ENCODE measurements at places on chromosomes 12 and 14. TPM values are rescaled to one million over a fixed set of nuclear protein-coding genes. Genes with fewer than 3 reads are reported as not detected.
A peak's percentile ranks its signal among the peaks of the same experiment; 100 is the strongest.

- no peak for DNase-seq
These were observed 6.4 kb upstream of the A2M start for GRCh38 chr12:9122091-9122609.

- DNase-seq: no peak
These were observed 1089.7 kb downstream of the TRHDE start for GRCh38 chr12:73361864-73362230.

DNA sequence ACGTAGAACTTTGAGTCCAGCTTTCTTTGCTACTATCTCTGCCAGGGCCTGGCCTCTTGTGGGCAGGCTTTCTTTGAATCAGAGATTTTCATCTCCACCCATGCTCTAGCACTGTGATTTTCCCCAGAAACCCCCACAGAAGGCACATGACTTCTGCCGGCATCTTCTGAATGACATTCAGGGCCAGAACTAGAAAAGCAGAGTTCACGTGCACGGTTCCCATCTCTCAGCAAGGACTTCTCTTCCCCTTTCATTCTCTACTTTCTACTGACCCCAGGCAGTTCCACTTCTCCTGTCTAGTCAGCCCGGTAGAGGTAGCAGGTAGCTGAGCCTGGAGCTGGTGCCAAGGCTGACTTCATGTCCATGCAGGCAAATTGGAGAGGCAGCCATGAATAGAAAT lies 26.9 kb downstream of the BATF start:
- no peak for DNase-seq

The FAM181A gene
- not detected for polyA plus RNA-seq

The ST8SIA1 gene
- 6.6 TPM for polyA plus RNA-seq

- DNase-seq: no peak
These were observed 2.8 kb downstream of the CAND1 start for GRCh38 chr12:67271976-67272375.

The PDE3A gene
- polyA plus RNA-seq: 28.8 TPM

The RBP5 gene
- polyA plus RNA-seq: 55.5 TPM

- no peak for DNase-seq
These were observed 1.6 kb downstream of the GSG1 start for GRCh38 chr12:13101821-13102375.

DNA sequence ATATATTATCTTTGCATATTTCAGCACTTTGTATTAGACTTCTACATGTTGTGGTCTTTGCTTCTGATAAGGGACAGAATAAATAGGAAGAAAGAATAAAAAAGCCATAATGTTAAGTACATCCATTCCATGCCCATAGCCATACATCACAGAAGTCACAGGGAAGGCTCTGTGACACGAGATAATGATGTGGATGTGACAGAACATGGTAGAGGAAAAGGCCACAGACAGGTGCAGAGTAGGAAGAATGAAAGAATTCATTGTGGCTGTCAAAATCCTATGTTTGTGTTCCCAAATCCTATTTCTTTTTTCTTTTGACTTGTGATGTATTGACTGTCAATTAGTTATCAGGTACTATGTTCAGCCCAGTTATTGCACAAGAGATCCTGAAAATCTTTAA lies 38.4 kb downstream of the BICD1 start:
- no peak for DNase-seq

DNA sequence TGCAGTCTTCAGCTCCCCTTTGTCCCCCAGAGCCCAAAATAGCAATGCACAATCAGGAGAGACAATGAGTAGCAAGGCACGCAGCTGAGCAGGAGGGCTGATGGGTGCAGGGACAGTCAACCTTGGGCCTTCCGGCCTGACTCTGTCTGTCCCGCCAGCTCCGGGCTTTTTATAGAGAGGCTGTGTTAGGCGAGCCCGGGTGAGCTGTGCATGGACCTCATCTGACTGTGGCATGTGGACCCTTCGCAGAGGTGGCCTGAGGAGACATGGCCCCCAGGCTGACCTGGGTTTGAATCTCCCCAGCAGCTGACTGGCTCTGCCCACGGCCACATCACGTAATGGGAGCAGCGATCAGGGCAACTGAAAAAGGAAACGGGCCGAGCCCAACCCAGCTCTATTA lies 177.9 kb downstream of the TSPAN9 start:
- no peak for DNase-seq

DNA sequence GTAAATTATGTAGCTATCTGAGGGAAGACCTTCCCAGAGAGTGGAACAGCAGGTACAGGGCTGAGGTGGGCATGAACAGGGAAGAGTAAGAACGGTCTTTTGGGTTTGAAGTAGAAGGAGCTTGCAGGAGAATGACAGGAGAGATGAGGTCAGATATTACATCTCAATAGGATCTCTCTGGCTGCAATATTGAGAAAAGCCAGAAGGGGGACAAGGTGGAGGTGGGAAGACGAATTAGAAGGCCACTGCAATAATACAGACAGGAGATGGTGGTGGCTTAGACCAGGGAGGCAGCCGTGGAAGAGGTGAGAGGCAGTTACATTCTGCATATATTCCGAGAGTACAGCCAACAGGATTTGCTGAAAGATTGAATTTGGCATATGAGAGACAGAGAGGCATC lies 310.2 kb downstream of the APAF1 start:
- DNase-seq: no peak

DNA sequence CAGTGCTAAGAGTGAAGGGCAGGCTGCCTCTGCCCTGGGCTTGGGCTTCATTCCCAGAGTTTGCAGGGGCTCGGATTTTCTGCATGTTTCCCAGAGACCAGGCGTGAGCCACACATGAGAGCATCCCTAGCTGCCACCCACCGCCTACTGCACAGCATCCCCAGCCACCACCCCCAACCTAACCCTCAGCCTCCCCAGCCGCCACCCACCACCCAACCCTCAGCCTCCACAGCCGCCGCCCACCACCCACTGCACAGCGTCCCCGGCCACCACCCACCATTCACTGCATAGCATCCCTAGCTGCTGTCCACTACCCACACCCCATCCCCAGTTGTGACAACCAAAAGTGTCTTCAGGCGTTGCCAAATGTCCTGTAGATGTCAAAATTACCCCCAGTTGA lies 22.6 kb downstream of the FGF6 start:
- no peak for DNase-seq

DNA sequence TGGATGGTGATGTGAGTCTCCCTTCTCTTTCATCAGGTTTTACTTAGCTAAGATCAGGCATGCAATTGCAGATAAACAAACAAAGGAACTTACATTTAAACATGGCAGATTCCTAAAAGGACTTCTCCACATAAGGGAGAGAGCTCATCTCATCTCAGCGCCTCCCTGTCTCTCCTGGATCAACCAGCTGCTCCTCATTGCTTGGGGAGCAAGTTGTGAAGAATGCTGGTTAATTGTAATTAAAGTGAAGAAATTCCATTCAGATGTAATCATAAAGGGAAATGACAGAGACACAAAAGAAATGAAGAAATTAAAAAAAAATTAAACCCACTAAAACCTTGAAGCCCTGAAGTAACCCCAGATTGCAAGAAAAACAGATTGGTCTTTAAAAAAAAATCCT lies 104.4 kb upstream of the DIO2 start:
- no peak for DNase-seq

The GPR132 gene
- 0.50 TPM for polyA plus RNA-seq

DNA sequence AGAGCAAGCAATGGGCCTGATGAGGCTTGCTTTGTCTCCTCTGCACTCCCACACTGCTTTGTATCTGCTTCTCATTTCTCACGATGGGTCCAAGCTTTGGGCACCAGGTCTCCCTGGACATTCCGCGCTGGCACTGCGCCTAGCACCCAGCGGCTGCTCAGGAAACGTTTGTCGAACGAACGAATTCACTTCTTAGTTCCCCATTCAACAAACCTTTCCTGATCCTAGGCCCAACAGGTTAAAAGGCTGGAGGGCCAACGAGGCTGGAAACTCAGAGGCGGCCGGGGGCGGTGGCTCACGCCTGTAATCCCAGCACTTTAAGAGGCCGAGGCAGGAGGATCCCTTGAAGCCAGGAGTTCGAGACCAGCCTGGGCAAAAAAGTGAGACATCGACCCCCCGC lies 1.0 kb upstream of the GLRX5 start:
- DNase-seq: no peak

GRCh38 chr14:96754845-96755184 lies 42.4 kb upstream of the VRK1 start:
- no peak for DNase-seq

DNA sequence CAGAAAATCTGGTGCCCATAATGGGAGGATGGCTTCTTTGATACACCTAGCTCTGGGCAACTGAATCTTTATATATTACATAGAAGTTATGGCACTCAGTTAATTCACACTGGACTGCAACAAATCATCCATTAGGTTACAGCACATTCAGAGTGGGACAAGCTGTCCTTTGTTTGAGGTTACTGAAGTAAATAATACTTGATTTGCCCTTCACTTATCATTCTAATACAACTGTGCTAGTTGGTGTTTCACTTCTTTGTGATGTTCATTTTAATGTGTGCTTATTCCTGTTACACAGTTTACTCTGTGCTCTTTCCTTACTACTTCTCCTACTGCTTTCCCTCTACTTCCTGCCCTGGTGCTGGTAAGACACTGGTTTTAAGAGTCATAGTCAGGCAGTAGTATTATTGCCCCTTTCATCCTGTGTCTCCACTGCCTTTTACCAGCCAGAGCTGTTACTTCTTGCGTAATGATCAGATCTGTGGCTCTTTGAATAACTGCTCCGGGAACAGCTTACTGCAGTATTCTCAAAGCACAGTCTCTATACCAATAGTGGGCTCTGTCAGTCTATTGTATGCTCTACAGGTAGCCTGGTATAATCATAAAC lies 36.4 kb upstream of the GXYLT1 start:
- no peak for DNase-seq

DNA sequence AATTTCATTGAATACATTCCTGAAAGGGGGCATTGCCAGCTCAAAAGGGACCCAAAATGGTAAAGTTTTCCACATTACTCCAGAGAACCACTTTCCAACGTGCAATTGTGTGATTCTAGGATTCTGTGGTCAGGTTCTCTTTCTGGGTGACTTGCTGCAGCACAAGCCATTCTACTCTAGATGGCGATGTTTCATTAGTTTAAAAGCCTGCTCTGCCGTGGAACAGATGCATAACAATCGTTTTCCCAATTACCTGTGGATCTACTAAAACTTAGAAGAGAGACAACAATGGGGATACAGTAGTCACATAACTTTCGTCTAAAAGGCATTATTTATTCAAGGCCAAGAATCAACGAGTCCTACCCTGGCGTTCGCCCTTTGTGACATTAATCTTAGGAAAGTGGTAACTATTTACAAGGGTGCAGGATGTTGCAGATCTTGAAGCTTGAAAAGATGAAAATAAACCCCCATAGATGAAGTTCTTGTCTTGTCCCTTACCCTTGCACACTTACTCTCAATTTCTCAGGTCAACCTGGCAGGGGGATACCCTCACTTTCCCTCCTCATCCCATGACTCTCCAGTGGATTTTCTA lies 400.9 kb downstream of the SNAPC1 start:
- DNase-seq: peak; percentile 21

The MLEC gene
- polyA plus RNA-seq: 187 TPM

The ARG2 gene
- polyA plus RNA-seq: 53.3 TPM

The SLC5A8 gene
- polyA plus RNA-seq: 41.3 TPM

DNA sequence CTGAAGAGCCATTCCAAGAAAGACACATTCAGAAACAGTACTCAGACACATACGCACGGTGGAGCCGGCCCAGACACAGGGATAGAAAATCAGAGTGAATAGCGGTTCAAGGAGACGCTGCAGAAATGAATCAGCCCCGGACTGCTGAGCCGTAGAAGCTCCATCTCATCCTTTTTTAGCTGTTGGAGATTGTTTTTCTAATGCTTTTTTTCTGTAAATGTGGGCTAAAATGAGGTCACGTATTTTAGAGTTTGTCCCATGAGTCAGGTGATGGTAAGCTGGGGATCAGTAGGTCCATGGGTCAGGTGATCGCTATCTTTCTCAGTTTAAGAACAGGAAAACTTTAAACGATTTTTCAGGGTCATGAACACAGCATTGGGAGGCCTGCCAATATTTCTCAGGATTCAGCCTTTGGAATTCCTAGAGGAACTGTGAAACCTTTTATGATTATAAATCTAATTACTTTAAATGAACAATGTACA lies 202.4 kb downstream of the ITPR2 start:
- DNase-seq: no peak

DNA sequence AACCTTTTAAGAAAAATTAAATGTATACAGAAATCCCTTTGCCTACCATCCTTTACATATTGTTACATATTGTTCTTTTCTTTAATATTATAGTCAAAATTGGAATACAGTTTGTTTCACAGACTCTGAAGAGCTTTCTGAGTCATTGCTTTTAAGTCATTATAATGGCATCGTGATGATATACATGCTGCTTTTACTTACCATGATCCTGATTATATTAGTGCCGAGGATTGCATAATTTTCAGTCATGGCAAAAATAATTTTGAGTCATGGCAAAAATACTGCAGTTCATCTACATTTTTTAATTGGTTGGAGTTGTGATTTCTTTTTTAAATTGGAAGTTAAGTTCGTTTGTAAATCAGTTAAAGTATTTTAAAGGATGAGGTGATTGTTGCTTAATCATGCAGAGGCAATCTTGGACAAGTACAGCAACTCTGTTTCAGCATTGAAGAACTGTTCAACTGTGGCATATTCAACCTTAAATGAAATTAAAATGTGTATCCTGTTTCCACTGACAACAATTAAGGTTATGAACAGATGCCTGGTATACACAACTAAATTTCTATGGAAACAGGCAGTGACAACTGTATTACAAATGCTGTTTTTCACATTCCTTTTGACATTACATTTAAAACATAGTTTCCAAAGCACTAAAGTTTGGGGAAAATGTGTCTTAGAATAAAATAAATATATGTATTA lies 142.3 kb downstream of the PCNX1 start:
- no peak for DNase-seq

DNA sequence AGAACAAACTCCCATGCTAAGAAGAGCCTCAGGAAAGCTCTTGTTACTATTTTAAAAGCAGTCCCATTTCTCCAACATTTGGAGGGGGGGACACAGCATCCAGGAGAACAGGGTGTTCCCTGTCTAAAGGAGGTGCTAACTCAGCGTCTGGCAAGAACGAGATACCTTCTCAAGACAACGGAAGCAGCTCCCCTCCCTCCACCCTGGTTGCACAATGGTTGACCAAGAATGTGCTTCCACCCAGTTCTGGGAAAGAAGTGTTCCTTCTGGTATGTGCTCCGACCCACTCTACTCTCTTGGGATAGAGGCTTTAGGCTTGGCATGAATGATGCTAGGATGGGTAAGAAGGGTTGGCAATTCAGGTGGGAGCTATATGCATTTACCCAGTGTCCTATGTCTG lies 1.5 kb upstream of the KRT6A start:
- DNase-seq: no peak

The IFI27 gene
- polyA plus RNA-seq: 6.5 TPM

The INHBC gene
- 0.25 TPM for polyA plus RNA-seq

The TUNAR gene
- 0.25 TPM for polyA plus RNA-seq

DNA sequence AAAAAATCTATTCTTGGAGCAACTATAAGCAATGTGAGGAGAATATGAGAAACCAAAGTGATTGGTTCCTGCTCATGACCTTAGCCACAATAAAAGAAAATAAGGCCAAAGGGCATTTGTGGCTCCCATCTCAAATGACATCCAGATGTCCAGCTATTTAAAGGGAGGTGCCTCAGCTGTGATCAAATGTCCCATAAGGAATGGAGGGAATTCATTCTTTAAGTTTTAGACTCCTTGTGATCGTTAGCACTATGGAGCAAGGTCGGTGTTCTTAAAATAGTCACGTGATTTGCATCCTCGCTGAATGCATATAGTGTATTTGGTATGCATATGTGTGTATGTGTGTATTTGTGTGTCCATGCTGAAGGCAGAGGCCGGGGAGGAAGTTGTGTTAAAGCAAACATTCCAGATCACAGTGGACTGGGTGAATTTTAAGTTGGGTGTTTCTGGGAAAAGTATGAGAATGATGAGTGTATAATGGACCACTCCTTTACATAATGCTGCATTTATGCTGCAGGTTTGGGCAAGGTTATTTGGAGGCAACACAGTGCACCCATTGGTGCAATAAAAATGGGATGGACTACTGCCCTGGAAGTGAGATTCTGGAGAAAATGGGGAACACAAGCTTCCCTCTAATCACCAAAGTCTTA lies 5.6 kb upstream of the E2F7 start:
- no peak for DNase-seq

Data from renal cortex interstitium (tissue), 15 donors.